Fibroblast of the conjunctiva (primary cell): ENCODE measurements at places on chromosomes 7 and 10.

GRCh38 chr10:111137587-111137986 lies 60.8 kb downstream of the ADRA2A start:
- no peak for DNase-seq

- DNase-seq = no peak
These were observed 264.0 kb downstream of the TCERG1L start for GRCh38 chr10:131047501-131047900.

GRCh38 chr7:140571538-140572122 lies 69.0 kb downstream of the DENND2A start:
- DNase-seq = no peak

DNA sequence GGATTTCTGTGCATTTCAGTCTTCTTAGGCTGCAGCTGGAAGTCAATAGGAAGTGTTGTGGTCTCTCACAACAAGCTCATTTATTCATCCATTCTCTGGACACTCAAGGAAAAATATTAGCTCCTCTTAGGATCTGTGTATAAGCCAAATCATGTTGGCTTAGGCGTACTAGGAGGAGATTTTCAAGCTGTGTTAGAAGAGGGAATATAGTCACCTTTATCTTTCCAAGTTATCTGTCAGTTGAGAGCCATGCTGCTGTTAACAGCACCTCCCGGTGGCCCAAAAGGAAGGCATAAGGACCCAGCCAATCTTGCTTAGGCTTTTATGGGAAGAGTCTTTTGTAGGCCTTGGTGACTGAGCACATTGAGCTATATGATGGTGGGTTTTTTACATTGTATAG lies 220.0 kb downstream of the LRMDA start:
- DNase-seq = no peak

DNA sequence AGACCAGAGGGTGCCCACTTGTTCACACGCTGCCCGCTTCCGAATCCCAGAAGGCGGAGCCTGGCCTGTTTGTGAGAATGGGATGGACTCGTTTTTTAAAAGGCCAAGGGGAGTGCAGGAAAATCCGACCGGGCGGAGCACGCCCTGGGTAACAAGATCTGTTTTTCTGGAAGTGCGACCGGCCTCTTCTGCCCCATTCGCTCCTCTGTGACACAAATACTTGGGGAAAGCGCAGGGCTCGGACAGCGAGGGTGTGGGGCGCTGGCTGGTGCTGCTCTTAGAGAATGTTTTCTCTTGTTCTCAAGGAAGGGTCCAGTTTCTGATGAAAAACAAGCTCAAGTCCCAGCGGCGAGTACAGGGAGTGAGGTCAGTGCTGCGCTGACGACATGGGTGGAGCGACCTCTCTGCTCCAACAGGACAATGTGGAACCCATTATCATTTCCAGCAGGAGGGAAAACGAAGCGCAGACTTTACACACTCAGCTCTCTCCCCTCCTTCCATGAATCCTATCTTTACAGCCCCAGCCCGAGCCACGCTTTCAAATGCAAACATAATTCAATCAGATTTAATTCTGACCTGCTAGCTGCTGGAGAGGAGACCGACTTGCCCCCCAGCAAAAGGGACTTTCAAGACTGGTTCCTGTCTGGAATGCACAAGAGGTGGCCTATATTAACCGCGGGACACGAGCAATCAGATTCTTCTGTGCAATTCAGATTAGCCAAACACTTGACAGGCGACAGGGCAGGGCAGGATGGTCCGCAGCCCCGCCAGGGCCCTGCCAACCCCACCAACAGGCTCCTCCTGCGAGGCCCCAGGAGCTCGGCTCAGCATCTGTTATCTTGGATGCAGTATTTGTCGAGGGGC lies 1.1 kb downstream of the RADIL start:
- peak; percentile 73 for DNase-seq

GRCh38 chr7:132152131-132152889 lies 424.0 kb downstream of the PLXNA4 start:
- no peak for DNase-seq

GRCh38 chr7:154858836-154859537 lies 143.9 kb downstream of the PAXIP1 start:
- DNase-seq = no peak

- DNase-seq = no peak
These were observed 30.3 kb downstream of the PIK3CG start for GRCh38 chr7:106895246-106895864.

GRCh38 chr10:131978366-131978765 lies 3.4 kb downstream of the BNIP3 start:
- DNase-seq = no peak
